ENCODE measurements at places on chromosomes 5 and 9.

- DNase-seq: no peak
Measured at GRCh38 chr9:80175286-80176150, 603.8 kb downstream of the TLE4 start.

- no peak for DNase-seq
Measured at GRCh38 chr5:140923601-140924000, 2.5 kb upstream of the PCDHAC1 start.

DNA sequence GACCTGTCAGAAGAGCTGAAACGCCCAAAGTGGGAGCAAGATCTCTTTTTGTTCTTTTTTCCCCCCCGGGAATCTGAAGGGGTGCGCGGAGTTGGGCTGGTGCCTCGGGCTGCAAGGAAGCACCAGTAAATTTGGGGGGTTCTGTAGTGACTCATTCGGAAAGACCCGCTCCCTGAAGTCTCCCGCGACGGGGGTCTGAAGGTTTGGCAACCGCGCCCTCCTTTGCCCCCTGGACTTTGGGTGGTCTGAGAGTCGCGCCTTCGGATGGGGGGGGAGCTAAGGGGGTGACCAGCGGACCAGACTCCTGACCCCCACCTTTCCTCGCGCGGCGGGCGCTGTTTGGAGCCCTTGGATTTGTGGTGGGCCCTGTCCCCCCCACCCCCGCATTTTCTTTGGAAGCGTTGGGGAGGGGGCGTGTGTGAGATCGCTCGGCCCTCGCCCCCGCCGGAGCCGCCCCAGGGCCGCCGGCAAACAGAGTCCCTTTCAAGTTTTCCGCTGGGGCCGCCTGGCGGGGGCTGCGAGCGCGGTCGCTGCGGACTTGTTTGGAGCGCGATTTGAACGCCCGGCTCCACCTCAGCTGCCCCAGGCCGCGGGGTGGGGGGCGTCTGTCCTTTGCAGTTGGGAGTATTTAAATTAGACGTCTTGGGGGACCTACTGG lies 2.0 kb downstream of the CXXC5 start:
- DNase-seq: no peak

DNA sequence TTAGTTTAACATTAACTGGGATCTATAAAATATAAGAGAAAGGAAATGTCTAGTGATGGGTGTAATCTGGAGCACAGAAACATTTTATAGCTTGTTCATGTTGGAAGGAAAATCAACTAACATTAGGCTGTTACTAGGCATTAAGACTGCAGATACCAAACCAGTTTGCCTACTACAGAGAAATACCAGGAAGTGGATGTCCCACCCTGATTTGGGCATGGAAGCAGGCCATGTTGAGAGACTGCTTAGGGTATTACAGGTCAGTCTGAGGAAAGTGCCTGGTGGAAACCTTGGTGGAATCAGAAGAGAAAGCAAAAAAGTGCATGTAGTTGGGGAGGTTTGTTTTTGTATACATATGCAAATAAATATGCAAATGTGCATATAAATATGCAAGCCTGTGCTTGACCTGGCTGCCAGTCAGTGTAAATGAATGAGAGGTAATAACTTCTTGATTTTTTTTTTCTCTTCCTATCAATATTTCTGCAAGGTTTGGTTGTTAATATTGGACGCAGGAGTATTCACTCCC lies 9.6 kb upstream of the CCDC112 start:
- DNase-seq: no peak

DNA sequence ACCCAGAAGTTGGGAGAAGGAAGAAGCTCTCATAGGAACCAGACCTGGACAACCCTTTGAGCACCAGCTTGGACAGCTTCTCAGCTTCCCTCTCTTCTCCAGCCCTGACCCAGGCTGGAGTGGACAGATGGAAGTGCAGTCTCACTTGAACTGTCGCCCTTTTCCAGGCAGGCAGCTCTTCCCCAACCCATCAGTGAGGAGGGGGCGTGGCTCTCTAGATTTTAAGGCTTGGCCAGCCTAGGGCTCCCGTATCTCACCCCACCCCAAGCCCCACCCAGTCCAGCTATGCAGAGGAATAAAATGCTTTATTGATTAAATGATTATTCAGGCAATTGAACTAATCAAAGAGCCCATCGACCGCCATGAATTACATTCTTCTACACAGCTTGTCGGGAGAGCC lies 2.2 kb downstream of the PAX5 start:
- no peak for DNase-seq

DNA sequence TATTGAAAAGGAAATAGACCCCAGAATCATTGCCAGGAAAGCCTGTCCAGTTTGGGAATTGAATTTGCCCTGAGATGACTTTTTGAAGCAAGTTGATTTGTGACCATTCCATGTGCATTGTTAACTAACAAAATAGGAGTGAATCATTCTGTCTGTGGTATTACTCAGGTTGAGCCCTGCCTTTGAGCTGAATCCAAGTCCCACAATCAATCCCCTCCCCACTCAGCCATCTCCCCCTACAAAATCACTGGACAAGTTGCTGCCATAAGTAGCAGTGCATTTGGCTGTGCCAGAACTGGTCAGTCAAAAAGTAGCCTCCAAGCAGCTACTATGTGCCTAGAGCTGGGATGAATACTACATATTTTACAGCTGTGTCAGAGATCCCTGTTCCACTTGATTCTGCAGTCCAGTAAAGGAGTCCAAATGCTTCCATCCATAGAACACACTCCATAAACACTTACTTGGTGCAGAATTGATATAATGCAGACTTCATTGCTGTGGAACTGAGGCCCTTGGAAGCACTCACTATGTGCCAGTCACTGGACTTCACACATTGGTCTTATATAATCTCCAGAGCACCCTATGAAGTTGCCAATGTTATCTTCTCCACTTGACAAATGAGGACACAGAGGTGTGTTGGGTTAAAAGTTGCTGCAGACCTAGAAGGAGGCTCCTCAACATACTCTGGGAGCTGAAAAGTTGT lies 96.1 kb downstream of the ZNF462 start:
- no peak for DNase-seq

- no peak for DNase-seq
Measured at GRCh38 chr5:165757791-165758190, 2252.4 kb downstream of the MAT2B start.

- DNase-seq: no peak
Measured at GRCh38 chr9:3517377-3518048, 8.3 kb downstream of the RFX3 start.

- no peak for DNase-seq
Measured at GRCh38 chr5:175535796-175536195, 57.4 kb downstream of the SFXN1 start.

- no peak for DNase-seq
Measured at GRCh38 chr5:138371454-138371853, 19.0 kb downstream of the KDM3B start.

- no peak for DNase-seq
Measured at GRCh38 chr9:135134268-135135022, 47.0 kb downstream of the OLFM1 start.

GRCh38 chr5:43608406-43608805 lies 5.4 kb downstream of the NNT start:
- no peak for DNase-seq

- DNase-seq: no peak
Measured at GRCh38 chr9:133187561-133188005, 21.5 kb downstream of the OBP2B start.

DNA sequence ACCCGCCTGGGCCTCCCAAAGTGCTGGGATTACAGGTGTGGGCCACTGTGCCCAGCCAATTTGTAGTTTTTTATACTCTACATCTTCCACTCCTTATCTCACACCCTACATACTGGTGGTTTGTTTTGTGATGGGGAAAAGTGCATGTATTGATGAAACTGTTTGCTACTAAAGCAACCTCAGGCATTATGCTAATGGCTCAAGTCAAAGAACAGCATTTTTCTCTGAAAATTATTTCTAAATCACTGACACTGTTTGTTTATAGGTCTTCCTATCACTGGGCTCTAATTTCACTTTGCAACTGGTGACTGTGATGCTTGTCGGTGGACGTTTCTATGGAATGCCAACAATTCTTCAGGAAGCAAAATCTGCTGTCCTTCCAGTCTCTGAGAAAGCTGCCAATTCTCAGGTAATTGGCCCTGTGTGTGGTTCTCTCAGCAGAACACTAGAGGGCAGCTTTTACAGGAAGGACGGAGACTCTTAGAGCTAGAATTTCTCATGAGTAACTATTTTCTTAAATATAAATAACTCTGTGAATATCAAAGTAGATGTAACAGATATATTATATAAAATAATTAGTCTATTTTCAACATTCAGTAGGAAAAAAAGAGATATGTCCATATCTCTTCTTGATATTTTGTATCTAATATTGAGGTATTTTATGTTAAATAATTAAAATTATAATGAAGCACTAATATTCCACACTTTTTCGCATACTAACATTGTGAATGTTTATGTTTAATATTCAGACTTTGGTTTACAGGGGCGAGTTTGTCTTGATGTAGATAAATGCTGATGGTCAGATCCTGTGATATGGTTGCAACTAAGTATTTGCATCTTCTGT lies 244.1 kb downstream of the ADGRV1 start:
- DNase-seq: no peak

GRCh38 chr5:168974082-168974481 lies 326.9 kb downstream of the SLIT3 start:
- no peak for DNase-seq

- DNase-seq: no peak
Measured at GRCh38 chr5:163917747-163918146, 412.3 kb downstream of the MAT2B start.

GRCh38 chr5:173823721-173824567 lies 64.2 kb upstream of the CPEB4 start:
- DNase-seq: peak; percentile 53

- DNase-seq: no peak
Measured at GRCh38 chr9:95876595-95876994, 1.1 kb downstream of the ERCC6L2 start.

DNA sequence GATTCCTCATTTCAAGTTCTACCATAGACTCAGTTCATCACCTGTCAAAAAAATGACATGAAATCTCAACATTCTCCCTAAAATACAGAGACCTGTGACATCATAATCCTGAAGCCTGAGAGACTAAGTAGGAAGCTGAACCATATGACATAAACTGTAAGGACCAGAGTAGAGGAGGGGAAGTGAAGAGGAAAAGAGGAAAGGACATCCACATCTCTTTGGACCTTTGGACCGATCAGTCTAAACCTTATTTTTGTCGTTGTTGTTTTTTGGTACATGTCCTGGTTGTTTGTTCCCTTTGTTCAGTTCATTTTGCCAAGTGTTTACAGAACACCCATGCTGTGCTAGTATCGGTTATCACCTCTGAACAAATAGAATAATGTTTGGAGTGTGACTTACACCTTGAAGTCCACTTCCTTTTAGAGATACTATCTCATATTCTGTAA lies 41.9 kb downstream of the LURAP1L start:
- no peak for DNase-seq

Measured in skeletal muscle cell (primary cell).